ENCODE measurements at places on chromosomes 16 and 17.

- DNase-seq: peak; percentile 17
These were observed at the start of gene MPP2 for GRCh38 chr17:43907425-43907981. Gene MPP2 (minus strand): TSS chr17:43907536. CDS start chr17:43904460, 3,076 bp downstream.

DNA sequence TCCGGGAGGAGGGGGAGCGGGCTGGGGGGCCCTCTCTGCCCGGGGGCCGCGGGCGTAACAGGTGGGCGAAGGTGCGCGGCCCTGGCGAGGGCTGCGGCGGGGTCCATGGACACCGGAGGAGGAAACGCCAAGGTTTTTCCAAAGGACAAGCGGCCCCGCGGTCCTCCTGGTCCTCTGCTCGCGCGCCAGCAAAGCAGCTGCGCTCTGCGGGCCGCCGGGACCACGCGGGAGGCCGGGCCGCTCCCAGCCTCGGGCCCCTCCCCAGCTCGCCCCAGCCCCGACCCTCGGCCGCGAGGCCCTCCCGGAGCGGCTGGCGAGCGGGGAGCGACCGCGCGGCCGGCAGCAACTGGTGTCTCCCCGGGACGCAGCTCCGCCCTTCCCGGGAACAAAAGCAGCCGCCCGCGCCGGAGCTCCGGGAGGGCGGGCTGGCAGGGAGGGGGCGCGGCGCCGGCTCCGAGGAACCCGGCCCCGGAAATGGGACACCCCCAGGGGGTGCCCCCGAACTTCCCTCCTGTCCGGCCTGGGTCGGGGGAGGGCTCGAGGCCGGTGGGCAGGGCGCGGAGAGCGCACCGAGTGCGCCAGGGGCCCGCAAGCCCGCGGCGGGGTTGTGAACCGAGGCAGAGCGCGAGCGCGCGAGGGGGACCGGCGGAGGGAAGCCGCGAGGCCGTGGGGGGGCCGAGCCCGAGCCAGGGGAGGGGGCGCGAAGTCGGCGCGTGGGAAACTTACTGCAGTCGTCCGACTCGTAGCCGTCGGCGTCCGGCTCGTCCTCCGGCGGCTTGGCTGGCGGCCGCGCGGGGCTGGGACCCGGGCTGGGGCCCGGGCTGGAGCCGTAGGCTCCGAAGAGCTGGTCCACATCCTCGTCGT, 837 bp downstream of the DOC2B start:
- no peak for DNase-seq

DNA sequence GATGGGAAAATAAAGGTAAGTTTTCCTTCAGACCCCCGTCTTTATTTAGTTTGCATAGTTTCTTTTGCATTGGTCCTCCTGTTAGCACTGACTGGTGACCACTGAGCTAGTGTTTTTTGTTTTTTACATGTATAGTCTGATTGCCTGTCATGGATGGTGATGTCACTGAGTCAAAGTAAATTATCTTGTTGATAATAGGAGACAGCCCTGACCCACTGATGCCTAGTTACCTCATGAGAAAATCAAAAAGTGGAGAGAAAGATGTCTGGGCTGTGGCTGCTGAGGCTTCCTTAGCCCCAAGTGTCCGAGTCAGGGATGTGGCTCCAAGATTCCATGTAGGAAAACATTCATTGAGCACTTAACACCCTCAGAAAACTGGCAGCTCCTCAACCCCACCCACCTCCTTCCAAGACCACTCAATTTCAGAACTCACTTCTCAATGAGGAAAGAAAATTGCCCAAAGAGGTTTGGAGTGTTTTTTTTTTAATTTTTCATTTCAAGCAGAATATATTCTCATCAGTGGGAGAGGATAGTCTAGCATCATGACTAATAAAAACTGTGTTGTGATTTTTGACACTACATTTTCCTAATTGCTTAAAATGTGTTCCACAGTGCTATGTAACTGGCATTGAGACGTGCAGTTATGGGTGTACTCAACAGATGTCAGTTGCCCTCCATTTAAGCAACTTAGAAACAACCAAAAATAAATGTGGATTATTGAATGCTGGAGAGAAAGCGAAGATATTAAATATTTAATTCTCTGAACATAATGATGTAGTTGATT, 38.7 kb upstream of the NUDT7 start:
- no peak for DNase-seq

DNA sequence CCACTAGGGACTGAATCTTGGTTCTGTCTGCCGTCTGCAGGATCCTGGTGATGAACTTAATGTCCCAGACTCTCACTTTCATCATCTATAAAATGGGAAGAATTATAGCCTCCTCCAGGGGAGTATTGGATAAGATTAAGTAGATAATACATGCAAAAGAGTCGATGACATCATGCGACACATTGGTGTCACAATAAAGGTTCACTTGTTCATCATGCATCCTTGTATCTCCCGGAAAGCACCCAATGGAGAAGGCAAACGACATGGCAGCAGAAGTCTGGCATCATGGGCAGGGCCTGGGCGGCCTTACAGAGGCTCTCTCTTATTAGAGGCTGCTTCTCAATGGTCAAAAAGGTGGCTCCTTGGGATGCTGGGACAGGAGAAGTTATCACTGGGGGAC, 35.1 kb upstream of the CD300E start:
- DNase-seq: no peak

DNA sequence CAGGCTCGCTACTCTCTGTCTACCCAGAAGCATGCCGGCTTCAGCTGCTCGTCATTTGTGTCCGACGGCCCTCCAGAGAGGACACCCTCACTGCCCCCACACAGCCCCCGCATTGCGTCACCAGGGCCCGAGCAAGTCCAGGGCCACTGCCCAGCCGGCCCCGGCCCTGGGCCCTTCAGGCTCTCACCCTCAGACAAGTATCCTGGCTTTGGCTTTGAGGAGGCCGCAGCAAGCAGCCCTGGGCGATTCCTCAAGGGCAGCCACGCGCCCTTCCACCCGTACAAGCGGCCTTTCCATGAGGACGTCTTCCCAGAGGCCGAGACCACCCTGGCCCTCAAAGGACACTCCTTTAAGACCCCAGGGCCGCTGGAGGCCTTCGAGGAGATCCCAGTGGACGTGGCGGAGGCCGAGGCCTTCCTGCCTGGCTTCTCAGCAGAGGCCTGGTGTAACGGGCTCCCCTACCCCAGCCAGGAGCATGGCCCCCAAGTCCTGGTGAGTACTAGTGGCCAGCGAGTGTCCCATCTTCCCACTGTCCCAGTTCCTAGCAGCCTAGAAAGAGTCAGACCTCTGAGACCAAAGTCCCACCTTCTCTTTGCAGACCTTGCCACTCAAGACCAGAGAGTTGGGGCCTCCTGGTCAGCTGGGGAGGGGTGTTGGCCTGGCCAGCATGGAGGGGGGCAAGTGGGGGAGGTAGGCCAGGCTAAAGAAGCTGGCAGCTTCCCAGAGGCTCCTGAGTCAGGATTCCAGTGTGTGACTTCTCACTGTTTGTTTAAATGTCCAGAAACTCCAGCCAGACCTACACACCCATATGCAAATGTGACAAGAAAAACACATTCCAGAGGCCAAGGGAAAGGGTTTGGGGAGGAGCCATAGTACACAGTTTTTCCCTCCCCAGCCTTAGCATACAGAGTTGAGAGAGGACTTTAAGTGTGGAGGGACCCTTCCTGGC, 18.6 kb downstream of the FOXN1 start:
- no peak for DNase-seq

GRCh38 chr17:81147701-81148100, 17.6 kb upstream of the PVALEF start:
- DNase-seq: no peak

- DNase-seq: no peak
These were observed 20.4 kb downstream of the HDAC5 start for GRCh38 chr17:44102849-44103622.

DNA sequence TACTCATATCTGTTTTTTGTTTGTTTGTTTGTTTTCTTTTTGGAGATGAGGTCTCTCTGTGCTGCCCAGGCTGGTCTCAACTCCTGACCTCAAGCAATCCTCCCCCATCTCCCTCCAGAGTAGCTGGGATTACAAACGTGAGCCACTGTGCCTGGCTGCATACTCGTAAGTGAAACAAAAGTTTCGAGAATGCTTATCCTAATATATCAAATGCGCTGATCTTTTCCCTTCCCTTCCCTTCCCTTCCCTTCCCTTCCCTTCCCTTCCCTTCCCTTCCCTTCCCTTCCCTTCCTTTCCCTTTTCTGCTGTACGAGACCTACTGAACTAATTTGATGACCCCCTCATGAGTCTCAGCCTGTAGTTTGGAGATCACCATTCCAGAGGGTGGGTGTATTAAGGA, 122.1 kb downstream of the RGS9 start:
- no peak for DNase-seq

GRCh38 chr17:70110443-70110880, 35.4 kb downstream of the KCNJ16 start:
- no peak for DNase-seq

DNA sequence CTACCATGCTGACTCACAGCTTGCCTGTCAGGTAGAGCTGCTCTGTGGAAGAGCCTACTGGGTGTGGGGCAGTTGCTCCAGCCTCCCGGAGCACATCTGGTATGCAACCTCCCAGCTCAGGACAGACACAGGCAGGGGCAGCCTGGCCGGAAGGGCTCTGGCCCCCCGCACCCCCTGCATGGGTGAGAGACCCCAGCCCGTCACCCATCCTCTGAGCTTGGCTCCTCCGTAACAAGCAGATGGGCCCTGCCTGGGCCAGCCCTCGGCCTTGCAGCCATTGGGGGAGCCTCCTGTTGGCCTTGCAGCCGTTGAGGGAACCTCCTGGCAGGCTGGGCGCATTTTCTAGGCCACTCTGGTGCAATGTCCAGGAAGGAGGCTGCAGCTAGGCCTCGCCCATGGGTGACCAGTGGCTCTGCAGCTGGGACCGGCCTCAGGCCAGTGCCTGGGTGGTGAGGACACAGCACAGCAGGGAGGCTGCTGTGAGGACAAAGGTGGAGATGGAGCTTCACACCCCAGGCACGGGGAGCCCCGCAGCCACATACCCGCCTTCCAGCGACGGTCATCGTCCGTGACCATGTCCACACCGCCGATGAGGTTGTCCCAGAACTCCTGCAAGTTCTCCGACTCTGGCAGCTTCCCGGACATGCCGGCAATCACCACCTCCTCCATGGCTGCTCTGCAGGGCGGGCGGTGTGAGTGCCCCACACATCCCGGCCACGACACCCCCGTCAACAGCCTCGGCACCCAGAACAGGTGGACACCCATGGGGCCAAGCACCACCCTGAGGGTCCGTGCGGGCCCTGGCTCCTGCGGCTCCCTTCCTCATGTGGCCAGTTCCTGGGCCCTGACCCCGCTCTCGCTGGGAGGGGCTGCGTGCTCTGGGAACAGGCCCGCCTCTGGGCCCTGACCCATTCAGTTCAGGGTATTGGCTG, 2.0 kb downstream of the FASN start:
- no peak for DNase-seq

DNA sequence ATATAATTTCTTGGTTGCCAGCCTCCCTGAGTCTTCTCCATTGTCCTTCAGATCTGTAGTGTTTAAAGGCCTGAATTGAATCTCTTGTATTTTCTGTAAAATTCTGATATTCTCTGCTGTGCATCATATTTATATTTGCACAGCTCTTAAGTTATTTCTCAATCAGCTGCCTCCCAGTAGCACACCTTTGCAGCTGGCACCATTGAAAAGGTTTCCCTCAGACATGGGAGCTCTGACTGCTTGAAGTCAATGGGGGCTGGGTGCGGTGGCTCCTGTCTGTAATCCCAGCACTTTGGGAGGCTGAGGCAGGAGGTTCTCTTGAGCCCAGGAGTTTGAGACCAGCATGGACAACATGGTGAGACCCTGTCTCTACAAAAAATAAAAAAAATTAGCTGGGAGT, 40.4 kb downstream of the PITPNC1 start:
- no peak for DNase-seq

DNA sequence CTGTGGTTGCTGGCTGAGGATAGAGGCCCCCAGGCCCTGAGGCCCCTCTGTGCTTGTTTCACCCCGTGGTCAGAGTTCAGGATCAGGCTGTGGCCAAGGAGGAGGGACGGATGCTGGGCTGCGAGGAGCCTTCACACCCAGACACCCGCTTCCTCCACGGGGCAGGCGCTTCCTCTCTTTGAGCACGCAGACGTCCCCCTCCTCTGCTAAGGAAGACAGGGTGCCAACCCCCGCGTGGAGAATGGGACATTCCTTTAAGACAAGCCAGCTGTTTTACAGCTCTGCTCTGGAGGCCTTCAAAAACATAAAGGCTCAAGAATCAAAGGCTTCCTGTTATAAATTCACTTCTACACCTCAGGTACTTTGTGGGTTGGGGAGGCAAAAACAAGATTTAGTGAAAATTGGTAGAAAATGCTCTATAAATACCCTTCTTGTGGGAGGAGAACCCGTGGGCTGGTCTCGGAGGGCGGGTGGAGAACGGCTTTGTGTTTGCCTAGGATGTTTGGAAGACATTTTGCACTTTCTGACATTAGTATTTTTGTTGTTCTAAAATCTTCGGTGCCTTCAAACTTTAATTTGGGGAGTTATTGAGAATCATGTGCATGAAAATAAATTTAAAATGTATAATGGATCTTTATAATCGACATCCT, 60.8 kb upstream of the FOXF1 start:
- peak; percentile 40 for DNase-seq

GRCh38 chr17:79613195-79613772, 2.4 kb upstream of the RBFOX3 start:
- no peak for DNase-seq

Data from MV-4-11 (cell line).